ENCODE measurements at places on chromosomes 6 and 20.

DNA sequence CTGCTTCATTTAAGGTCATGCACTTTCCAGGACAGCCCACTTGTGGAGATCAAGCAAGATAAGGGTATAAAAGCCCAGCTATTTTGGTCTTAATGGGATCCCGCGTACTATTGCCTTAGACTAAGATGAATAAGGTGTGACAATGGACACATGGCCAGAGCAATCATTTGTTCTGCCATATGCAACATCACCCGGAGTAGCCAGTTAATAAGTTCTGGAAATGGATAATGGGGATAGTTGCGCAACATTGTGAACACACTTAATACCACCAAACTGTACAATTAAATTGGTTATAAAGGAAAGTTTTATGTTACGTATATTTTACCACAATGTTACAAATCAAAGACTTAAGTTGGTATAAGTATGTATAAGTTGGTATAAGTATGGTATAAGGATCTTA is 674.5 kb downstream of the HDGFL1 start:
- no peak for DNase-seq

DNA sequence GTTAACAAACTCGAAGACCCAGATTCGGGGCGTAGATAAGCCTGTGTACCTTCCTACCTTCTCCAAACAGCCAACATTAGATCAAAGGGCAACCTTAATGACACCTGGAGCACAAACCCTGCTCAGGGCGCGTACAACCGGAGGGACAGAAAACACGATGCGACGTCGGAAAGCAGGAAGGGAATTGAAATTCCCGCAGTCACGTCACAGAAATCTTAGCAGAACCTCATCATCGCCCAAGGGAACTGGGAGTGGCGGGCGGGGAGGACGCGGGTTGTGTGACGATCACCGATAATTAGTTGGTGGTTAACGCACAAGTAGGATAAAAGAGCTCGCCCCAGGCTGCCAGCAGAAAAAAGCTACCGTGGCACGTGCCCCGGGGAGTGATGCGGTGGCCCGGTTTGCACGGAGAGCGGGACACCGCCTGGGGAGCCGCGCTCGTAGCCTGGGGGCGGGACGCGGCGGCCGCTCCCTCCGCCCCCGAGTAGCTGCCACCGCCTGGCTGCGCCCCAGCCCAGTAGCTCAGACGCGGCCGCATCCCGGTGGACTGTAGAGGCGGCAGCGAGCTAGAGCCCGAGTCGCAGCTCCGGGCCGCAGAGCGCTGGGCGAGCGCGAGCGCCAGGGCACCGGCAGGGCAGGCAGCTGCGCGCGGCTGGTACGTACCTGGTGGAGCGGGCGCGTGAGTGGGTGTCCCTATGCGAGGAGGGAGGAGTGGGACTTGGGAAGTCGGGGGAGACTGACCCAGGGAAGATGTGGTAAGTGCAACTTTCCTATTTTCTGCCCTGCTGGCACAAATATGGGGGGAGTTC is at the start of gene PKIB:
TSS of gene PKIB (plus strand) at position 525 of the 809 bp plus-strand sequence. CDS start 107,390 bp downstream, outside the sequence.
- peak; percentile 72 for DNase-seq

GRCh38 chr6:54135665-54136369 is 24.6 kb downstream of the MLIP start:
- no peak for DNase-seq

DNA sequence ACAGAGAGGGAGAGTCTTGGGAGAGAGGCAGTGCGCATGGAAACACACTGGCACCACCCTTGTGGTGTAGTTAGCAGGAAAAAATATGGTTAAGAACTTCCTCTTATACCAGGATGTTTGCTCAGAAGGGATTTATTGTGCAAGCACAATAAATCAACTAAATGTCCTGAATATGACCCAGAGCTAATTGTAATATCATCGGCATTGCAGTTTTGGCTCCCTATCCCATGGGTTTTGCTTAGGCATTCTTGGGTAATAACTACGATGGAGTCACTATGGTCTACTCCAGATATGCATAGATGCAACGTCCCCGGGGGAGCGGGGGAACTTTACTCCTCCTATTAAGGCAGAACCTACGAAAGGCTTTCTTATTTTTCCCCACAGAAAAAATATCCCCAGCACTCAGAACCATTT is 751.6 kb downstream of the EYS start:
- no peak for DNase-seq

DNA sequence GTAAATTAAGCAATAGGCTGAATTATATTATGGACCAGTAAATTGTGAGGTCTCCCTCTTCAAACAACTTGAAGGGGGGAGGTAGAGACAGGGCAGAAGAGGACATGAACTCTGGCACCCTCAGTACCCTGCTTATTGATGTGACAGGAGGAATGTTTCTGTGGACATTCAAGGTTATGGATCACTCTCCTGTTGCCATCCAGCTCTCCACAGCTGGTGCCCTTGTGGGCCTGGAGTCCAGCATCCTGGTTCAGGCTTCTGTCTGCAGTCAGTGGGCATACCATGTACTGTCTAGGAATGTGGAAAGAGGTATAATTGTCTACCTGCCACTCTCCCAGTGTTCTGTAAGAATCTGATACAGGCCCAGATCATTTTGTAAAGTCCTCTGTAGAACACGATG is 55.6 kb downstream of the FAM120B start:
- DNase-seq, result no peak

- no peak for DNase-seq
Measured at GRCh38 chr20:29326376-29327070, 1930.9 kb upstream of the DEFB115 start.

DNA sequence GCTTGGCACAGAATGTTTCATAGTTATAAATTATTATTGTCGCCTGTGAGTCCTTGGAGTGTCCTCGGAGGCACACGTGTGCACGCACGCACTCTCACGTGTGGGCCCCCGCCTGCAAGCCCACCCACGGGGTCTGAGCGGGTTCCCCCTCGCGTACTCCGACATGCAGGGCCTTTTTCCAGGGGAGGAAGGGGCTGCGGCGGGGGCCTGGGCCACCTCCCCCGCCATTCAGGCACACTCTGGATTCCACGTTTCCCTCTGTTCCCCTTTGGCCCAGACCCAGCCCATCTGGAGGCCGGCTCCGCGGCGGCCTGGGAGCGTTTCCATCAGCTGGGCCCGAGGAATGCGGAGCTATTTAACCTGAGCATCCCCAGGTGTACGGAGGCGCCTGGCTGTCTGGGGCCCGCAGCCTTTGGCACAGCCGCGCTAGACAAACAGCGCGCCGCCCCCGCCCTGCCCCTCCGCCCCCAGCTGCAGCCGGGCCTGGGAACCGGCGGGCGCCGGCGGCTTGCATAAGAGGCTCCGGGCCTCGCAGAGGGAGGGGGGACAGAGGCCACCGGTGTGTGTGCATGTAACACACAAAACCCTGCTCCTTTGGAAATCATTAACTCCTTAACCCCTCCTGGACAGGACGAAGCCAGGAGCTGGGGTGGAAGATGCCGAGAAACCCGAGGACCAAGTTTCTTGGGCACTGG is 3.3 kb downstream of the ID1 start:
- peak; percentile 95 for DNase-seq

DNA sequence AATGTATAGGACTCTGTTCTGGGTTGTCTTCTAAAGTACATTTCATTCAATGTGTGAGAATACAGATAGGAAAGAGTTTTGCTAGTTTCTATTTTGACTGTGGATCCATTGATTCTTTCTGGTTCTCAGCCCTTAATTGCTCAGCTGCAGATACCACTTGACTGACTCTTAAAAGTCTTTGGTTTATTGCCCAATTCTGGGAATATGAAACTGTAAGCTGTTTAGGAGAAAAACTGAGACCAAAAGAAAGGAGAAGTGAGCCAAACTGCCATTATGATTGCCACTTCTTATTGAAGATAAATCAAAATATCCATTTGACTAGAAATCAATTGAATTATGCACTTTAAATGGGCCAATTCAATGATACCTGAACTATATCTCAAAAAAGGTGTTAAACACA is 211.4 kb downstream of the ESR1 start:
- no peak for DNase-seq

GRCh38 chr6:53436526-53437303 is 88.0 kb upstream of the ELOVL5 start:
- no peak for DNase-seq

GRCh38 chr20:9331707-9332435 is 182.5 kb upstream of the LAMP5 start:
- no peak for DNase-seq

- peak; percentile 87 for DNase-seq
Measured at GRCh38 chr6:170087941-170088581, 202.8 kb downstream of the DLL1 start.

DNA sequence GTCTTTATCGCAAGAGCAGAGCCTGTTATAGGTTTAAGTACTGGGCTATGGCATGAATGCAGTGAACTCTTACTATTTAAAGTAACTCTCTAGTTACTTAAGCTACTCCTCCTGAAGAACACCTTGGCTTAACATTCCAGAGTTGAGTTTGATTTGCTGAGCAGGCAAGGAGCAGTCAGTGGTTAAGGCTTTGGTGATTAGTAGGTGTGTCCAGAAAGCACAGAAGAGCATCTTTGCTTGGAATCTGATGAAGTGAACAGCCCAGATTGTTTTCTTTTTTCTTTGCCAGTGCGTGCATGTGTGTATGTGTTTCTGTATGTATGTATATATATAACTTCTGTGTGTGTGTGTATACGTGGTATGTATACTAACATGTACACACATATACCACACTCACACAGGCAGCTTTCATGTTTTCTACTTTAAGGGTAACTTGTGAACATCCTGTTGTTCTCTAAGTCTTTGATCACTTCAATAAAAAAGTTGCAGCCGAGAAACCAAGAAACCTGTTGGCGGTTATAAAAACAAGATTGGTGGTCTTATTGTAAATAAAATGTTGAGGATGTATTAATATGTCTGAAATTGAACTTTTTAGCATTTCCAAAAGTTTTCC is 56.2 kb upstream of the TULP4 start:
- no peak for DNase-seq

- no peak for DNase-seq
Measured at GRCh38 chr6:44203955-44204354, 12.8 kb upstream of the MYMX start.

GRCh38 chr20:63158845-63159244 is 57.1 kb downstream of the YTHDF1 start:
- no peak for DNase-seq

DNA sequence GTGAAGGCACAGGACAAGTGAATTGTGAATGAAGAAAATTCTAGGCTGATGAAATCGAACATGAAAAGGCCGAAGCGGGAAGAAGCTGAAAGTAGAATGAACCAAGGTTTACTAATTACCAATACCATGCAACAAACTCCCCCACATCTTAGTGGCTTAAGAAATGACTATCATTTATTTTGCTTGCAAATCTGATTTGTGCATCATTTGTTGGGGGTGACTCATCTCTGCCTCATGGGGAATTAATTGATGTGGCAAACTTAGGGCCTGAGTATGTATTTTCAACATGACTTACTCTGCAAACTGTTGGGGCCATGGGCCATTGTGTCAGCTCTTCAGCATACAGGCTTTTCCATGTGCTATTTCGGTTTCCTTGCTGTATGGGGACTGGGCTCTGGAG is 26.8 kb downstream of the PPP1R14C start:
- DNase-seq, result no peak

- no peak for DNase-seq
Measured at GRCh38 chr6:38391626-38392579, 247.8 kb downstream of the BTBD9 start.

- peak; percentile 31 for DNase-seq
Measured at GRCh38 chr6:47595785-47596184, 102.6 kb upstream of the ADGRF4 start.

- no peak for DNase-seq
Measured at GRCh38 chr6:79045966-79046365, 32.1 kb downstream of the PHIP start.

DNA sequence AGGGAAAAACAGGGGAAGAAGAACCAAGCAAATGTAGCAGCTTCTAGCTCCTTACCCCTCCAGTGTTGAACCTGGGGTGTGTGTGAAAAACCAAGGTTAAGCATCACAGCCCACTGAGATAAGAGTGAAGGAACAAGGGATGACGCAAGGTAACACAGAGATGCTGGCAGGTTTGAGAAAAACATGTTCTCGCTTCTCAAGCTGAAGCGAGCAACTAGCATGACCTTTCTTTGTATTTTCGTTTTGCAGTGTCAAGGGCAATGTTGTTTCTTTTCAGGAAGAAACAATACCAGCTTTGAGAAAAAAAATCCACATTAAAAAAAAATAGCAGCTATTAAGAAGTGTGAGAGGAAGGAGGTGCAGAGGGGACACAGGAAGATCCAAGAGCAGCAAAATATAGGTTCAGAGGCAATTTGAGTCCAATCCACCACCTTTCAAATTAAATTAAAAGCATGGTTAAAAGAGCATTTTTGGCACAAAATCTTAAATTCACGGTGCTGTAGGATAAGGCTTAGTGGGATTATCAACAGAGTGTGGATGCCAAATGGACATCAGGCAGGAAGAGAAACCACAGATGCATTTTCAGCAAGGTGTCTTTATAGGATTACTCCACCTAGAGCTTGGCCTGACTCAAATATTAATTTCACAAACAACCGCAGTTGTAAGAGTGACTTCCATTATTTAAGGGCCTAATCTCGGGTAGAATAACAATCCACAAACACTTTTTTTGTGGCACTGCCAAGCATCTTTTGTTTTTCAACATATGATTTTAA is 70.9 kb downstream of the SYNE1 start:
- no peak for DNase-seq

DNA sequence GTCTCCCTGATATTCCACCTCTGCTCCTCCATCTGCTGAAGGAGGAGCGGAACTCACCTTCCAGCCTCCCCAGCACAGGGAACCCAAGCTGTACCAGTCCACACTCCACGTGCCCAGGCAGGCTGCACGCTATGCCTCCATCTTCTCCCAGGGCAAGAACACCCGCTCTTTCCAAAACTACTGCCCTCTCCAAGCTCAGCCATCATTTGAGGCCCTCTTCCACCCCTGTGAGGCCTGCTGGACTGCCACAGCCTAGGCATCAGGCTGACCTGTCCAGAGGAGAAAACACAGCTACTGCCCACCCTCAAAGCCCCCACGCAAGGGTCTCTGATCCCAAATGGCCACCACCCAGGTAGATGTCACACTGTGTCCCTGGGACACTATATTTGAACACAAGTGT is 99.9 kb downstream of the PRND start:
- no peak for DNase-seq

DNA sequence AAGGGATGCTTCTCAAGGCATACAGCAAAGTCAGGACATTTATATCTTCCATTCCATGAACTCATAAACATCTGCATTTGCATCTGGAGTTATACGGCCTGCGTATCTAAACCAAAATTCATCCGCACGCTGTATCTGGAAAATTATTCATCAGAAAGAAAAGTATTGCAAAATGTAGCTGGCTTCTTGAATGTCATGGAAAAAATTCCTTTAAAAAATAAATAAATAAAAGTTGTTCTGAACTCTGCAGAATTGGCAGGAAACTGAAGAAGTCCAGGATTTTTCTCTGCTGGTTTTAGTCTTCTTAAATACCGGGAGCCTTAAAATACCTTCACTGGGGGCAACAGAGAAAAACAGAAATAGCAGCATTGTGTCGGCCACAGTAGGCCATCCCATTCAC is 23.7 kb upstream of the FOXF2 start:
- no peak for DNase-seq
